WTC11 (cell line): ENCODE measurements at places on chromosomes 2 and 18. TPM values are rescaled to one million over a fixed set of nuclear protein-coding genes. Genes with fewer than 3 reads are reported as not detected.

BOK gene
- 35.1 to 39.4 TPM (median 37.4 TPM) in 3 replicates for total RNA-seq

LYG2 gene
- 0.25 TPM in 1 of 3 replicates, not detected in the others for total RNA-seq

RNU2-63P gene
- total RNA-seq, result 2.5 to 7.7 TPM (median 5.2 TPM) in 3 replicates

DPP10 gene
- 4.0 to 6.0 TPM (median 5.5 TPM) in 3 replicates for total RNA-seq

CPS1 gene
- total RNA-seq, result 9.0 to 18.7 TPM (median 15.5 TPM) in 3 replicates

CYP20A1 gene
- total RNA-seq, result 13.5 to 17.4 TPM (median 15.5 TPM) in 3 replicates

EDAR gene
- 0.05 TPM in 1 of 3 replicates, not detected in the others for total RNA-seq

GPAT2 gene
- 0.20 to 0.66 TPM (median 0.55 TPM) in 3 replicates for total RNA-seq

IL1RL2 gene
- total RNA-seq, result 0.11 TPM in 1 of 3 replicates, not detected in the others

OSR1 gene
- total RNA-seq, result 0.22 to 0.55 TPM (median 0.27 TPM) in 3 replicates

ZNF804A gene
- not detected in 3 replicates for total RNA-seq

IGFBP2 gene
- 514 to 873 TPM (median 854 TPM) in 3 replicates for total RNA-seq

DNA sequence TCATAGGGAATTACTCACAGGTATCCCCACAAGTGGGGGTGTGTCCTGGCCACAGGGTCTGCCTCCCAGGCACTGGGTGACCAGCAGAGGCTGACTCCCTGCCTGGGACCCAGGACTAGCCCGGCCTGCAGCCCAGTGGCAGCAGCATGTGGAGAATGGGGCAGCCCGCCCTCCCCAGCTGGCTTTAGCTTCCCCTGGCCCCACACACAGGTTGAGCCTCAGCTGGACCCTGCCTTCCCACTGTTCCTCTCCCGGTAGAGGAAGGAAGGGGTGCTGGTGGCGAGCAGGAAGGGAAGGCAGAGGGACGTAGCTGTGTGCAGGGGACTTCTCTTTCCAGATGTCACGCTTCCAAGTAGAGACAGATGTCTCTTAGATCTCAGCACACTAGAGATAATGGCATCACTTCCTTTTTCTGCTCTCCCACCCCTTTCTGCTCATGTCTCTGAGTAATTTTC, 51.4 kb downstream of the EMILIN2 start:
- no peak overlapping the region for H3K27ac ChIP-seq
- no peak for DNase-seq
- peaks cover 22% of the 10 kb centered on the region for H3K4me1 ChIP-seq
- H3K36me3 ChIP-seq, result 0 out of 2 replicates have a peak, but pooled peaks cover 4% of the 10 kb centered on the region

DNA sequence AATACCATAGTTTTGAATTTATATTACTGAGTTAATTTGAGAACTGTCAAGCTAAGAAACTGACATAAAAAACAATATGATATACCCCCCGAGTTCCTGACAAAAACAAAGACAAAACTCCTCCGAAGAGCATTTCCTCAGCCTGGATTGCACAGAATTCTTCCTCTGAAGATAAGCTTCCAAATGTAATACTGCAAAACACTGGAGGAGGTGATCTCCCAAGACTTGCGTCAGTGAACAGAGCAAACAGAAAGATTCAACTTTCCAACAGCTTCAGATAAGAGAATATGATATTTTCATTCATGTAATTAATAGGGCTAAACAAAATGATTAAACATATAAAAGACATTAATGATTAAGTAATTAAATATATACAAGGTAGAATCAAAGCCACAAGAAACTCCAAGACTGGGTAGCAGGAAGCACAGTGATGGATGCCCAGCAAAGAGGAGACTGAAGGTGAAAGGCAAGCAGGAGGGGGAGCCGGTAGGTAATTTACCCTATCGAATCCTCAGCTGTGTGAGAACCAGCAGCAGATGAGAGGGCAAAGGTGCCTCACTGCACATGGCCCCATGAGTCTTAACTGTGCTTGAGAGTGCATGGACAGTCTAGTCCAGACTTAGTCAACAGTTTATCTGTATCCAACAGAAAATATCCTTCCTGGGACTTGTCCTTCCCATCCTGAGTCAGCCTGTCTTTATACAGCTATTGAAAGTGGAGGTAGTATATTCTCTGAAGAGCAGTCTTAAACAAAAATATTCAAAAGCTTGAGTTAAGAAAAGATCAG, 18.3 kb upstream of the SERPINB3 start:
- H3K27ac ChIP-seq, result no peak overlapping the region
- no peak overlapping the region for H3K4me3 ChIP-seq
- H3K36me3 ChIP-seq, result no peaks in the 10 kb centered on the region
- H3K4me1 ChIP-seq, result peaks cover 22% of the 10 kb centered on the region

DNA sequence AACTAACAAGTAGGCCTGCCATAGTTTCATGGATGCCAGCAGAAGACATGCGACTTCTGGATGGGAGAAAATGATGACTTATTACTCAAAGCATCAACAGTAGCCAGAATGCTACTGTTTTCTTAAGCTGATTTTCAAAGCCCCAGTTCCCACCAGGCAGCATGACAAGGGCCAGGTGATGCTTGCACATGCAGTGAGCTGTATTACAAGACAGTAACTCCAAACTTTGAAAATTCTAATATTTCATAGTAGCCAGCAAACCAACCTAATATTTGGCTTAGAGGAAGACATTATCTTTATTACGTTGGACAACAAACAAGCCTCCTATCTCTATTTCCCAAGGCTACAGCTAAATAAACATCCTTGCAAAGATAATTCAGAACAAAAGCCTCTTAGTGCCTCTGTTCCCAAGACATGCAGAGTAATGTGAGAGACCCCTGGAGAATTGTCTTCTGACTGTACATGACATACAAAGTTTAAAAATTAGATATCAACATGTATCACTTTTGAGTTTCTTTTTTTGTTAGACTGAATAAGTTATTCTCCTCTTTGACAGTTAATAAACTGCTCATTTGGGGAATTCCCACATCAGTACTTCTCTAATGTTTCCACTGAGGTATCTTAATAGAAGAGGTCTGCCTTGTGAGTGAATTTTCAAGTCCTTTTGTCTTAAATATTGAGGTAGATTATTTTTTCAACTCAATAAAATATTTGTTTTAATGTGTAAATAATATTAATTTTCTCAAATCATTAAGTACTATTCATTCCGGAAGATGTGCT, 367.6 kb upstream of the CWC22 start:
- peaks cover 12% of the 10 kb centered on the region for H3K4me1 ChIP-seq
- H3K36me3 ChIP-seq, result no peaks in the 10 kb centered on the region
- no peaks in the 10 kb centered on the region for H3K27me3 ChIP-seq
- H3K4me3 ChIP-seq, result no peak overlapping the region

GRCh38 chr2:134191835-134192234, 62.0 kb upstream of the MGAT5 start:
- H3K27ac ChIP-seq, result no peak overlapping the region
- no peak overlapping the region for H3K4me3 ChIP-seq
- H3K4me1 ChIP-seq, result peaks cover 27% of the 10 kb centered on the region
- H3K27me3 ChIP-seq, result no peaks in the 10 kb centered on the region
- no peak for DNase-seq

- H3K4me1 ChIP-seq, result peaks cover 16% of the 10 kb centered on the region
- H3K27ac ChIP-seq, result no peak overlapping the region; the same call in 1 of the 2 replicates
- no peak overlapping the region for H3K4me3 ChIP-seq
- H3K36me3 ChIP-seq, result peaks cover 6% of the 10 kb centered on the region
- no peak for DNase-seq
Measured at GRCh38 chr2:133760376-133760775, 192.1 kb upstream of the NCKAP5 start.

- no peak for DNase-seq
- no peaks in the 10 kb centered on the region for H3K27me3 ChIP-seq
- H3K4me3 ChIP-seq, result no peak overlapping the region
Measured at GRCh38 chr2:144498277-144498676, 21.6 kb downstream of the ZEB2 start.

DNA sequence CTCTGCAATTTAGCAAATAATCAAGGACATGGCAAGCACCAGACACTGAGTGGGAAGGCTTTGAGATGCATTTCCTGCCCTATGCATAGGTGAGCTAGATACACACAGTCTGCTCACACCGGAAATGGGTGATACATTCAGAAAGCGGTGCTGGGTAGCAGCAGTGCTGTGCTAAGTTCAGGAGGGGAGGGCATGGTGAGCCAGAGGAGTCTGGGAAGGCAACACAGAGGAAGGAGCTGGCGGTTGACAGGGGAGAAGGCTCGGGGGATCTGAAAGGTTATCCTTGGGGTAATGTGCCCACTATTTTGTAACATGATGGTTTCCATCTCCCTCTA, 57.4 kb upstream of the EPAS1 start:
- no peak overlapping the region for H3K4me3 ChIP-seq
- H3K36me3 ChIP-seq, result no peaks in the 10 kb centered on the region
- H3K4me1 ChIP-seq, result peaks cover 7% of the 10 kb centered on the region; the same call in 1 of the 2 replicates
- DNase-seq, result no peak
- no peaks in the 10 kb centered on the region for H3K27me3 ChIP-seq

DNA sequence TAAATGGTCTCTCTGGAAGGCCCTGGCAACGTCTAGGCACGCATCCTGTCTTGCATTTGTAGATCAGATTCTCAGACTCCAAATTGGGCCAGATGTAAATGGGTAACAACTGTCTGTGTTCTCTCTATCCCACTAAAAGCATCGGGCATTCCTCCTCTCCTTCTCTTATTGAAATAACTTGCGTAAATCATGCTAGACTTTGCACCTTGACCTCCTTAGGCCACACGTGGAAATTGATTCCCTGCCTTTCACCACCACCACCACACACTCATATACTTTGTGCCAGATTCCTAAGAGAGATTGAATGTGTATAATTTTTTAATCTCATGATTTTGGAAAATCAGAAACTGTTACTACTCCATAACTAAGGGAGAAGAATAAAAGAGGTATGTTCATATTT, 21.3 kb downstream of the MAPRE3 start:
- H3K4me1 ChIP-seq, result no peaks in the 10 kb centered on the region
- no peak overlapping the region for H3K4me3 ChIP-seq
- H3K27ac ChIP-seq, result no peak overlapping the region
- DNase-seq, result no peak
- no peaks in the 10 kb centered on the region for H3K27me3 ChIP-seq
- H3K36me3 ChIP-seq, result no peaks in the 10 kb centered on the region

GRCh38 chr2:37560863-37561614, 110.4 kb downstream of the CDC42EP3 start:
- no peaks in the 10 kb centered on the region for H3K36me3 ChIP-seq
- H3K27ac ChIP-seq, result no peak overlapping the region
- peaks cover 8% of the 10 kb centered on the region; the same call in 1 of the 2 replicates for H3K4me1 ChIP-seq
- H3K4me3 ChIP-seq, result no peak overlapping the region

DNA sequence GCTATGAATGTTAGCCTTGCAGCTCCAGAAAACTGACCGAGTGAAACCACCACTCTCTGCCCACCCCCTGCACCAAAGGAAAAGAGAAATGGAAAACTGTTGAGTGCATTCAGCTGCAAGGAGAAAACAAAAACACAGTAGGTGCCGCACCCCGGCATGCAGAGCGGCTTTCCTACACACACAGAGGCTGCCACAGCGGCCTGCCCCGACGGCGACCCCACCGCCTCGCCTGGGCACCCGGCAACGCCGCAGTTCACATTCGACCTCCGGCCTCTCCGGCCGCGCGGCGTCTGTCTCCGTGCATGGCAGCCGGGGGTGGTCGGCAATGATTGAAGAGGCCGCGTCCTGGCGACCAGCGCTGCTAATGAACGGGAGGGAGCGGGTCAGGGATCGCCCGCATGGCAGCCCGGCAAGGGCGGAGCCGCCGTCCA, 417.1 kb upstream of the SALL3 start:
- no peaks in the 10 kb centered on the region for H3K4me1 ChIP-seq
- peaks cover 27% of the 10 kb centered on the region for H3K36me3 ChIP-seq
- peaks cover 6% of the 10 kb centered on the region for H3K27me3 ChIP-seq
- no peak overlapping the region for H3K27ac ChIP-seq
- H3K4me3 ChIP-seq, result no peak overlapping the region
- no peak for DNase-seq

- no peak for DNase-seq
- no peak overlapping the region for H3K4me3 ChIP-seq
- no peaks in the 10 kb centered on the region for H3K36me3 ChIP-seq
- H3K4me1 ChIP-seq, result peaks cover 2% of the 10 kb centered on the region; the same call in 1 of the 2 replicates
Measured at GRCh38 chr2:16962505-16962904, 296.9 kb upstream of the CYRIA start.

DNA sequence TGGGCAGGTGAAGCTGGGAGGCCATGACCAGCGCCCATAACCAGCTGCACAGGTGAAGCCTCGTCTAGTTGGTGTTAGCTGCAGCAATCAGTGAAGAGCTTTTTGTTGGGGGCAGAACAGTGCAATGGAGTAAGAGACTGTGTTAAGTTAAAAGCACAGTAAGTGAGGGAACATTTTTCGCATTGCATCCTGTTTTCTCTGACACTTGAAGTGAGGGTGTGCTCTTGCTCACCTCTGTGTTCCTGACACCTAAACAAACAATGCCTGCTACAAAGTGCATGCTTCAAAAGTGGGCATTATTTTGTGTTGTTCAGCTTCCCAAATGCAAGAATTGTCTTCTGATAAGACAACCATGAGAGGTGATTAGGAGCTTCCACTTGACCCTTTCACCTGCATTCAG, 324.0 kb upstream of the ACVR2A start:
- no peak overlapping the region for H3K4me3 ChIP-seq
- H3K4me1 ChIP-seq, result peaks cover 1% of the 10 kb centered on the region
- H3K36me3 ChIP-seq, result peaks cover 6% of the 10 kb centered on the region; the same call in 1 of the 2 replicates
- no peaks in the 10 kb centered on the region for H3K27me3 ChIP-seq
- DNase-seq, result no peak

DNA sequence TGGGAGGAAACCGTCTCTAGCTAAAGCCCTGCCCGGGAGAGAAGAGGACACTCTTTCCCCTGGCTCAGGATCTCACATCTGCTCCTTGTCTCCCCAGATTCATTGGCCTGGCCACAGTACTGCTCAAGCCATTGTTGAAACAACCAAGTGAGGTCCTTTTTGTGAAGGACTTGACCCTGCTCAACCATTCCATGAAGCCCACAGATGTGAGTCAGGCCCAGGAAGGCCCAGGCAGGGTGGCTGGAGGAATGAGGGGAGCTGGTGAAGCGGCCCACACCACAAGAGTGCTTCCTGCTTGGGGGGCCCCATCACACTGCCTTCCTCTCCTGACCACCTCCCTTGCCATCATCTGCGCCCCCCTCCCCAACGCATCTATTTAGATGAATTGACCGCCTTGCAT, 5.1 kb downstream of the FER1L5 start:
- H3K4me3 ChIP-seq, result no peak overlapping the region
- DNase-seq, result no peak
- no peak overlapping the region for H3K27ac ChIP-seq
- H3K36me3 ChIP-seq, result no peaks in the 10 kb centered on the region
- H3K4me1 ChIP-seq, result peaks cover 4% of the 10 kb centered on the region

DNA sequence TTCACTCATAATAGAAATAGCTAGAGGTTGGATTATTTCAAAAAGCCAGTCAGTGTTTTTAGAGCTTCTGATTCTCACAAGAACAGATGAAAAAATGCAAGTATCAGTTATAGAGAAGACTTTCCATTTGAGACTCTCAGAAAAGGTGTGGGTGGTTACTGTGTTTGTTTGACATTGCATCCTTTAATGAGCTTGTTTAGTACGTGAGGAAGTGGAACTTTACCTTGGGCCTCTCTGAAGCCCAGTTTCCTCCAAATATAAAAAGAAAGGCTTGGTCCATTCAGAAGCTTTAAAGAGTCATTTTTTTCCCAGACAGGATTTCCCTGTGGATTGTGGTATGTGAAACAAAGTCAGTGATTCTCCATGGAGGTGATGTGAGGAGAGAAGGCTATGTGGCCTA, 89.9 kb upstream of the RANBP2 start:
- no peak overlapping the region for H3K27ac ChIP-seq
- H3K4me1 ChIP-seq, result peaks cover 25% of the 10 kb centered on the region
- H3K4me3 ChIP-seq, result no peak overlapping the region
- DNase-seq, result no peak
- no peaks in the 10 kb centered on the region for H3K27me3 ChIP-seq
